Dermis microvascular lymphatic vessel endothelial cell (primary cell): ENCODE measurements at places on chromosomes 2 and 18. TPM values are rescaled to one million over a fixed set of nuclear protein-coding genes. Genes with fewer than 3 reads are reported as not detected.

The POLR1B gene
- 17.1 and 20.0 TPM in 2 replicates for total RNA-seq

The COLEC12 gene
- total RNA-seq: 33.4 and 110 TPM in 2 replicates

The CD302 gene
- total RNA-seq: 5.6 and 14.4 TPM in 2 replicates

The ZDBF2 gene
- total RNA-seq: 8.2 and 12.0 TPM in 2 replicates

The GREB1 gene
- total RNA-seq: 0.26 and 0.38 TPM in 2 replicates

The MLPH gene
- 0.25 TPM in 1 of 2 replicates, not detected in the other for total RNA-seq

The GAREM1 gene
- 0.25 and 0.26 TPM in 2 replicates for total RNA-seq

The FMNL2 gene
- 29.0 and 37.6 TPM in 2 replicates for total RNA-seq

DNA sequence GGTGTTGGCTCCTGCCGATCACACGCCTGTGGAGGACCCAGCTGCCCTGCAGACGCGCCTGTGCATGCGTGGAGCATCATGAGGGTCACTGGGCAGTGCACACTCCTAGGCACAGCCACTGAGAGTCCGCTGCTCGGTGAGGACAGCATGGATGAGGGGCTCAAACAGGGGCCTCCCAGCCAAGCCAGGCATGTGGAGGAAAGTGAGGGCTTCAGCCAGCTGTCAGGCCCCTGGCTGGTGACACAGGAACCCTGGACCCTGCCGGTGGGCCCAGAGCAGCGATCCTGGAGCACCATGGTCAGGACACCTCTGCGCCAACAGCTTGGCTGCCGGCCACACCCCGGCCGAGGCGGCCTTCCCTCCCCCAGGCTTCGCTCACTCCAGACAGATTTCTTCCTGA lies 171.2 kb downstream of the RTP5 start:
- DNase-seq: no peak

GRCh38 chr18:76491776-76492668 lies 3.0 kb downstream of the ZNF516 start:
- DNase-seq: peak; percentile 41

GRCh38 chr2:112488201-112488600 lies 6.2 kb downstream of the TTL start:
- DNase-seq: peak; percentile 33

- no peak for DNase-seq
Observed at GRCh38 chr2:113105047-113105785, 22.2 kb upstream of the IL1RN start.

DNA sequence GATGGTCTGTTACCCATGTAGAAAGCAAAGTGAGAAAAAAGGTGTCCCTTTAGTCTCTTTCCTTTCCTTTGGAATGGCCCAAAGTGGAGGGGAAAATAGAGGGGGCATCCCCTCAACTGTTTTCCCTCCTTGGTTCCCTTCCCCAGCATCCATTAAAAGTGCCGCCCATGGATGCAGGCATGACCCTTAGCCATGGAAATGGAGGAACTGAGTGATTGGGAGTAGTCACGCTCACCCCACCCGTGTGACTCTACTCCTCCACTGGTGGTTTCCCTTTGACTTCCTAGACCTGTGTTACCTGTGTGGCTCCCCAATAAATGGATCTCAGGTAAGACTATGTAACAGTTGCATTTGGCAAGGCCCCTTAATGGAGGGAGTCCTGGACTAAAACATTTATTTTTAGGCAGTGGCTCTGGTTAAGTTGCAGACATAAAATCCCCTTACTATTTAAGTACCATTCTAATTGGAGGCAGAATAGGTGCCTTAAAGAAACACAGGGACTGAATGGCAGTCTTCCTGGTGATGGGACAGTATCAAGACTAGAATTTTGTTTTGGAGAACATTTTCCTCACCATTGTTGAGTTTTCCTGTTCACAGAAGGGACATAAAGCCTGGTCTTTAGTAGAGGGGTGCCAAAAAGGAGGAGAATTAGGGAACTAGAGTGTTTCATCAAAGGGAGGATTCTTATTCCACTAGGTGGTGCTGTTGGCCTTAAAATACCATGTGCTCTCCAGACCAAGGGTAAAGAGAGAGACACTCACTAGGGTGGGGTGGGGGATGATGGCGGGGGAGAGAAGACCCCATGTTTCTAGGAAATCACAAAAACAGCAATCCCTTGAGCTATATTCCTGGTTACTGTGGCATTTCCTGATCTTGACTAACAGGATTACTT lies 25.7 kb upstream of the PLA2R1 start:
- DNase-seq: peak; percentile 30

GRCh38 chr2:191864628-191865374 lies 17.9 kb upstream of the CAVIN2 start:
- DNase-seq: peak; percentile 80

DNA sequence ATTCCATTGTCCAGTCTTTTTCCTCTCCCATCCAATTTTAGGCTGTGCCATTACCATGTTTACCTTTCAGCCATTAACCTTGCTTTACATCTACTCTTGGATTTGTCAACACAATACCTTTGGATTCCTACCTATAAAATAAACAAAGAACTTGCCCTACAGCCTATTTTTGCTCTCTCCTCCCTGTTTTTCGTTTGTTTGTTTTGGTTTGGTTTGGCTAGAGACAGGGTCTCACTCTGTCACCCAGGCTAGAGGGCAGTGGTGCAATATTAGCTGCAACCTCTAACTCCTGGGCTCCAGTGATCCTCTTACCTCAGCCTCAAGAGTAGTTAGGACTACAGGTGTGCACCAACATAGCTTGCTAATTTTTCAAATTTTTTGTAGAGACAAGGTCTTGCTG lies 76.1 kb downstream of the SP100 start:
- DNase-seq: no peak

DNA sequence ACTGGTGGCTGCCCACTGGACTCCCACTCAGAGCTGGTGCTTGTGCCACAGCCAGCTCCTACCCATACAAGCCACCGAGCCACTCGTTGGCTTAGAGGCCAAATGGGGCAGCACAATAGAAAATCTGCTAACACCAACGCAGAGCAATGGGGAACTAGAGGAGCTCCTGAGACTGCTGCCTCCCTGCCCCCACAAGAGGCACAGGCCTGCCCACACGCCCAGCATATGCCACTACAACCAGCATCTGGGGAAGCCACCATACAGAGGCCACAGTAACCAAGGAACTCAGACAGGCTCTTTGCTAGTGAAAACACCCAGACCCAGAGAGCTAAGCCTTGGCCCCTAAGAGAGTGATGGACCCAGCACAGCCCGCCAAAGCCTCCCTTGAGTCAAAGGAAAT lies 231.2 kb upstream of the RAB6C start:
- no peak for DNase-seq
